Activated CD4-positive, alpha-beta T cell treated with anti-CD3 and anti-CD28 coated beads, Interleukin-2, amount 50 U/mL, for 4 hours (primary cell): ENCODE measurements at places on chromosomes 16 and 17.

DNA sequence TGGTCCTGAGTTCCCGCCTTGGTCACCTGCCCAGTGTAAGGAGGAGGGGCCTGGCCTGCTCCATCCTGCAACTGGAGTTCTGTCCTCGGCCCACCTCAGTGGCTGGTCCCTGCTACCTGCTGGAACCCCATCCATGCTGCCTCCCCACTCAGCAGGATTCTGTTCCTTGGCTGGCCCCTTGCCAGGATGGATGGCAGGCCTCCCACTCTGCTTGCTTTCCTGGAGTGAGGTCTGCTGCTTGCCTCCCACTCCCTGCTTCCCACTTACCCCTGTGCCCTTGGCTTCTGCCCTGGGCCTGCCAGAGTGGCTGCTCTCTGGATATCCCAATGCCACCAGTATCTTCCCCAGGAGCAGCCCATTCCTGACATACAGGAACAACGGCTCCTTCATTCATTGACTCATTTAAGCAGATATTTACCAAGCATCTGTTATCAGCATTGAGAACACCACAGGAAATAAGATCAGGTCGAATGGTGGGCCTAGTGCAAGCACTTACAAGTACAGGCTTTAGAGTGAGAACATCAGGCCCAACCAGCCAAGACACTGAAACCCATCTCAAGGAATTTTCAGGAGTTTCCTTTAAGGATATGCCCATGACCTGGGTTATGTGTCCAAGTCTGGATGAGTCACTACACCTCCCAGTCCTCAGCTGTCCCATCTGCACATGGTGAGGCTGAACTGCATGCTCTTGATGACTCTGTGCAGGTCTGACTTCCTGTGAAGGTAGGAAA, 17.0 kb upstream of the RPRML start:
- no peak for DNase-seq

GRCh38 chr16:88754912-88755744, 29.9 kb downstream of the PIEZO1 start:
- DNase-seq = no peak

- no peak for DNase-seq
Measured at GRCh38 chr16:74582970-74583369, 23.9 kb downstream of the GLG1 start.

- no peak for DNase-seq
Measured at GRCh38 chr17:29699283-29699682, 76.6 kb upstream of the CORO6 start.

- no peak for DNase-seq
Measured at GRCh38 chr17:45222014-45222288, 266 bp downstream of the FMNL1 start.

- DNase-seq = no peak
Measured at GRCh38 chr17:70563281-70563820, 394.0 kb downstream of the KCNJ2 start.

DNA sequence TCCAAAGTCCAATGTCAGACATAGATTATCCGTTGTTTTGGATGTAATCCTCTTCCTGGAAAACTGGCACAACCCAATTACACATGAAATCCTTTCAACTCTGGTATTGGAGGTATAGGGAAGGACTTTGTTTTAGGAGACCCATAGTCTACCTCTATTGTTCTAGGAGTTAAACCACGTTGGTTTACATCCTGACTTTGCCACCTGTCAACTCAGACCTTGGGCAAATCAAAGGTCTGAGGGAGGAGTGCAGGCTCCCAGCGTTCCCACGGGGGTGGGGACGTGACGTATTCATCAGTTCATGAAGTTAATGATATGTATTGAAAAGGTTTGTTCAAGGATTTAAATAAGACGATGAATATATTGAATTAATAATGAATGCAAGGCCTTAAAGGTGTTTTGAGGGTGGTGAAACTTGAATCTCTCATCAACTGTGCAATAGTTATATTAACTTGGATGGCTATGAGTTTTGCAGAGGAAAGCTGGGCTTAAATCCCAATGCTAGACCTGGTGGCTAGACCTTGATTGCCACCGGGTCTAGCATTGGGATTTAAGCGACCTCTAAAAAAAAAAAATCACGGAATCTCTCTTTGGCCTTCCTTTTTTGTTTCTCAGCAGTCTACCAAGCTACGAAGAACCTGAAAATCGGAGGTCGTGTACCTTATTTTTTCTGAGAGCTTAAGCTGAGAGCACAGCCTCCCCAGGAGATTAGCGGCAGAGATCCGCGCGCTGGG, 744 bp upstream of the NF1 start:
- no peak for DNase-seq

GRCh38 chr17:77644181-77645071, 314.1 kb upstream of the TNRC6C start:
- no peak for DNase-seq

DNA sequence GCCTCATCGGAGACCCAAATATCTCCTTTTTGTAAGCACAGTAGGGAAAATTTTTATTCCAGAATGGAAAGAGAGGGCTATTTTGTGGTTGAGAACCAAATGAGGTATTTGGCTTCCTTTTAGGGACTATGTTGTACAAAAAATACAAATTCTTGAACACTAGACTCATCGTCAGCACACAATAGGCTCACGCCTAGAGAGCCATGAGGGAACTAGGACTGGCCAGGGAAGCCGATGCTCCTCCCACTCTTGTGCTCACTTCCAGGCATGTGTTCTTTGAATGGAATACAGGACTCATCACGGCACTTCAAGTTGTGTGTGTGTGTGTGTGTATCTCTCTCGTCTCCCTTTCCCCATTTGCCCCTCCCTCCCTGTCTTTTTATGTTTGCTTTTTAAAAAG, 17.8 kb upstream of the BLMH start:
- DNase-seq = no peak
